ENCODE measurements at places on chromosomes 5 and 9. TPM values are rescaled to one million over a fixed set of nuclear protein-coding genes. Genes with fewer than 3 reads are reported as not detected.

TMC1 gene
- not detected for total RNA-seq

BARHL1 gene
- total RNA-seq: not detected

SLC6A7 gene
- total RNA-seq: not detected

EGFLAM gene
- 68.9 TPM for total RNA-seq

GADD45G gene
- total RNA-seq: 9.5 TPM

CRHBP gene
- total RNA-seq: 5.8 TPM

FAM221B gene
- not detected for total RNA-seq

PCDHGC5 gene
- total RNA-seq: 0.85 TPM

GFI1B gene
- not detected for total RNA-seq

EMB gene
- total RNA-seq: 58.5 TPM

GPR150 gene
- total RNA-seq: 0.33 TPM

MEGF10 gene
- 0.16 TPM for total RNA-seq

CARTPT gene
- total RNA-seq: not detected

PPP2R2B gene
- total RNA-seq: not detected

PDE8B gene
- total RNA-seq: 17.2 TPM

CARD6 gene
- total RNA-seq: 23.0 TPM

DRD1 gene
- total RNA-seq: not detected

NPR3 gene
- 5.6 TPM for total RNA-seq

ARHGEF39 gene
- total RNA-seq: 0.88 TPM

ARSB gene
- total RNA-seq: 16.3 TPM

RAB3C gene
- 0.33 TPM for total RNA-seq

IL9 gene
- total RNA-seq: not detected

SLC46A2 gene
- 0.22 TPM for total RNA-seq

NFX1 gene
- total RNA-seq: 43.2 TPM

C5orf34 gene
- 3.9 TPM for total RNA-seq

DMRT3 gene
- total RNA-seq: 0.34 TPM

GRXCR2 gene
- total RNA-seq: not detected
